GM12892 (cell line): ENCODE measurements at places on chromosomes 3 and 15.

GRCh38 chr3:52481819-52482521 is 13.2 kb upstream of the STAB1 start:
- no peak for DNase-seq

DNA sequence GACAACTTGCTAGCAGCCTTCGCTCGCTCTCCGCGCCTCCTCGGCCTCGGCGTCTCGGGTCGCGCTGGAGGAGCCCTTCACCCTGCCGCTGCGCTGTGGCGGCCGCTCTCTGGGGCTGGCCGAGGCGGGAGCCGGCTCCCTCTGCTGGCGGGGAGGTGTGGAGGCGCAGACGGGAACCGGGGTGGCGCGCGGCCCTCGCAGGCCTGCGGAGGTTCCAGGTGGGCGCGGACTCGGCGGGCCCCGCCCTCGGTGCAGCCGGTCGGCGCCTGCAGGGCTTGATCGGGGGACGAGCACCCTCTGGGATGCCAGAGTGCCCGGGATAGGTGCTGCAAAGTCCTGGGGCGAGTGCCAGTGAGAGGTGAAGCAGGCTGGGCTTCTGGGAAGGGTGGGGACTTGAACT is 989.9 kb downstream of the ROBO2 start:
- no peak for DNase-seq

GRCh38 chr3:133330065-133330464 is 69.8 kb upstream of the BFSP2 start:
- DNase-seq: no peak

DNA sequence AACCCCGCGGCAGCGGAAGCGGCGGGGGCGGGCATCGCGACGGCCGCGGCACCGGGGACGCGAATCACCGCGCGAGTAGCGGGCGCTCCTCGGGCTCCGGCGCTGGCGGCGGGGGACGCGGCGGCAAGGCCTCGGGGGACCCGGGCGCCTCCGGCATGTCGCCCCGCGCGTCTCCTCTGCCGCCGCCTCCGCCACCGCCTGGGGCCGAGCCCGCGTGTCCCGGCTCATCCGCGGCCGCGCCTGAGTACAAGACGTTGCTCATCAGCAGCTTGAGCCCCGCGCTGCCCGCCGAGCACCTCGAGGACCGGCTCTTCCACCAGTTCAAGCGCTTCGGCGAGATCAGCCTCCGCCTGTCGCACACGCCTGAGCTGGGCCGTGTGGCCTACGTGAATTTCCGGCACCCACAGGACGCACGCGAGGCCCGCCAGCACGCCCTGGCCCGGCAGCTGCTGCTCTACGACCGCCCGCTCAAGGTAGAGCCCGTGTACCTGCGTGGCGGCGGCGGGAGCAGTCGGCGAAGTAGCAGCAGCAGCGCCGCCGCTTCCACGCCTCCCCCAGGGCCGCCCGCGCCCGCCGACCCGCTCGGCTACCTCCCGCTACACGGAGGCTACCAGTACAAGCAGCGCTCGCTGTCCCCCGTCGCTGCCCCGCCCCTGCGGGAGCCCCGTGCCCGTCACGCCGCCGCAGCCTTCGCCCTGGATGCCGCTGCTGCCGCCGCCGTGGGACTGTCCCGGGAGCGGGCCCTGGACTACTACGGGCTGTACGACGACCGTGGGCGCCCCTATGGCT is 675 bp downstream of the RBM15B start:
- peak; percentile 42 for DNase-seq

GRCh38 chr15:99411234-99411633 is 154.6 kb upstream of the MEF2A start:
- DNase-seq: no peak

DNA sequence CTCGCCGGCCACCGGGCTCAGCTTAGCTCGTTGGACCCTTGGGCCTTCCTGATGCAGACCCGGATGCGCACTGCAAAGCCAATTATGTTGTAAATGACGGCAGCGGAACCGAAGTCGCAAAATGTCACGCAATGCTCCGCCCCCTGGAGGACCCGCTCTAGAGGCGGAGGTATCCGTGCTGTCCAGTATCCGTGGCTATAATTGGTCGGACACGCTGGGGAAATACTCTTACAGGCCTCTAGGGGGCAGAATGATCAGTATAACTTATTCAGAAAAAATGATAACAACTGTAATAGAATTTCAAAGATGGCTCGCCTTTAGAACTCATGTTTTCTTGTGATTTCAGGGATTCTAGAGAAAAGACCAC is at the start of gene PRR23B:
TSS of gene PRR23B (minus strand) at position 59 of the 367 bp plus-strand sequence. CDS start 265 bp downstream, outside the sequence.
- DNase-seq: no peak

- DNase-seq: no peak
These were observed 61.9 kb downstream of the ATP2B2 start for GRCh38 chr3:10443272-10444109.

DNA sequence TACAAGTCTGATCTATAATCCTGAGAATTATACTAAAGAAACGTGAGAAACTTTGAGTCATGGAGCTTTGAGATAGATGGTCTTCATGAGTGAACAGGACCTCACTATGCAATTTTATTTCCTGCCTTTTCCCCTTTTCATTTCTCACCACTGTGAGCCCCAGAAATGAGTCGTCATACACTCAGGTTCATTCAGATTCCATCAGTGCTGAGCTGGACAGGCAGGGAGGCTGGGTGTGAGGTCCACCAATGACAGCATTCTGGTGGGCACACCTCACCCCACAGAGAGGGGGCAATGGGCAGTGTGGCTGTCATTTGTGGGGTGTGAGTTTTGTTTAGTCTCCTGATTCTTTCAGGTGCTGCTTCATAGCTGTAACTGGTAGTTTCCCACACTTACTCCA is 16.9 kb downstream of the TIGIT start:
- DNase-seq: no peak

DNA sequence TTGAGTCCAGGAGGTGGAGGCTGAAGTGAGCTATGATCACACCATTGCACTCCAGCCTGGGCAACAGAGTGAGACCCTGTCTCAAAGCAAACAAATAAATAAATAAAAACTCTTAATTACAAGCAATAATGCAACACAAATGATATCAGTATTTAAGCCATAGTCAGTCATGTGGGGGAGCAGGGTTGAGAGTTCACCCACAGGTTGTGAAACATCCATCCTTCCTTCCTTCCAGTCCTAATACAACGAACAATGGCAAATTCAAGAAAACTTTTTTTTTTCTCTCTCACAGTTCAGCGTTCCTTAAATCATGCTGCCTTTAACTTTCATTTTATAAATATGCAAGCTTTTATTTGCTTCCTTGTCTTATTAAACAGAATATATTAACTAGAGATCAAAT is 24.1 kb downstream of the ZNF592 start:
- DNase-seq: no peak

DNA sequence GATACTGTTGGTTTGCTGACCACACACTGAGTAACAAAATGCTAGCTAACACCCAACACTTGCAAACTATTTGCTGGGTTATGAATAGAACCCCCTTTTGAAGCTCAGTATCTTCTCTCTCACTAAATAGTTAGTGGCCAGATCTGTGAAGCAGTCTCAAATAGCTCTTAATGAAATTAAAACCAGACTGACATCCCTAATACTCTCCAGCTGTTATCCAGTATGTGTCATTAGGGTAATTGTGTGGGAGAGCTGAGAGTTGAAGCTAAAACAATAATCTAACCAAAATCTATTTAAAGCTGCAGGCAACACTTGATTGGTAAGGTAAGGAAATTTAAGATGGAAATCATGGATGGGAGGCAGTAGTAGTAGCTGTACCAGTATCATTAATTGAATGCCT is 110.4 kb upstream of the RORA start:
- DNase-seq: no peak

DNA sequence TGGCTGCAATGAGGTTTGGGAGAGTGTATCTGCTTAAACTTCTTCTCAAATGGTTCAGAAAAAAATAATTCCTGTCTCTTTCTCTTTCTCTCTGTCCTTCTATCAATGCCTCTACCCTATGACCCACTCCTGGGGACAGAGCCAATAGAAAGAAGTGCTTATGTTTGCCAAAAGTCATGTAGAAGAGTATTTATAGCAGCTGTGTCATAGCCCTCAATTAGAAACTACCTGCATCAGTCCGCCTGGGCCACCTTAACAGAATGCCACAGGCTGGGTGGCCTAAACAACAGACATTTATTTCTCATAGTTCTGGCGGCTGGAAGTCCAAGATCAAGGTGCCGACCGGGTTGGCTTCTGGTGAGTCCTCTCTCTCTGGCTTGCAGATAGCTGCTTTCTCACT is 92.5 kb downstream of the HMG20A start:
- no peak for DNase-seq

GRCh38 chr3:70360979-70361760 is 48.7 kb upstream of the MDFIC2 start:
- no peak for DNase-seq

- no peak for DNase-seq
These were observed 325.5 kb downstream of the SI start for GRCh38 chr3:164752812-164753211.

DNA sequence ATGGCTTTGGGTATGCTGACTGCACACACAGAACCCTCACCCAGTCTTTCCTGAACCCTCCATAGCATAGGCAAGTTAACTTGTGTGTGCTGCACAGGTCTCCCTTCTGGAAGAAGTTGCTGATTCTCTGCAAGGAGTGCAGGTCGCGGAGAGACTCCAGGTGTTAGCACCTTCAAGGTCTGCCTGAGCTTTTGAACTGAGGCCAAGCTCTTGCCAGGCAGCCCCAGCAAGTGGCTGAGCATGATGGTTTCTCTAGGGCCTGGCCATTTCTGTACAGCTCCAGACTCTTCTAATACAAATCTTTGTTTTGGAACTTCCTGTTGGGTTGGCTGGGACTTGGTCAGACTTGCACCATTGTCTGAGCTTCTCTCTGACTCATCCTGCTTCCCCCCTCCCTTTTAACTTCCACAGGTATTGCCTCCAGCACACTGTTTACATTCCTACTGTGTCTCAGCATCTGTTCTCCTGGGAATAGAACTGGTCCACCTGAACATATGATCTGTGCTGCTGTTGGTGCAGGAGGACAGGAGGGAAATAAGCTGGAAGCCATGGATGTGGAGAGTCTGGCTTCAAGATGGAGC is 53.3 kb downstream of the KY start:
- no peak for DNase-seq

DNA sequence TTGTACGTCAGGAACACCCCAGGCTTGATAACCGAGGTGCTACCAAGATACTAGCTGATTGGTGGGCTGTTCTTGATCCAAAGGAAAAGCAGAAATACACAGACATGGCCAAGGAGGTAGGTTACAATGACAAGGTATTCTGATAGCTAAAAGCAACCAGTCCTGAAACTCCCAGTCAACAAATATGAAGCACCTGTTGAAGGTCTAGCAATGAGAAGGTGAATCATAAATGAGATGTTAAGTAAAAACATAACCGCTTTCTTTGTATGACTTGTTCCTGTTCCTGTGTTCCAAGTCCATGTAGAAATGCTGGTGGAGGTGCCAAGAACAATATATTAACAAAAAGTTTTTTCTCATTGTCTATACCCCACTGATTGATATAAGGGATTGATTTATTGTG is 194.0 kb downstream of the BBX start:
- no peak for DNase-seq

GRCh38 chr3:172541945-172542488 is 18.8 kb upstream of the TNFSF10 start:
- no peak for DNase-seq

GRCh38 chr3:42704136-42704841 is 1.7 kb upstream of the HHATL start:
- no peak for DNase-seq

GRCh38 chr3:42582474-42583070 is 805 bp upstream of the SEC22C start:
- no peak for DNase-seq

DNA sequence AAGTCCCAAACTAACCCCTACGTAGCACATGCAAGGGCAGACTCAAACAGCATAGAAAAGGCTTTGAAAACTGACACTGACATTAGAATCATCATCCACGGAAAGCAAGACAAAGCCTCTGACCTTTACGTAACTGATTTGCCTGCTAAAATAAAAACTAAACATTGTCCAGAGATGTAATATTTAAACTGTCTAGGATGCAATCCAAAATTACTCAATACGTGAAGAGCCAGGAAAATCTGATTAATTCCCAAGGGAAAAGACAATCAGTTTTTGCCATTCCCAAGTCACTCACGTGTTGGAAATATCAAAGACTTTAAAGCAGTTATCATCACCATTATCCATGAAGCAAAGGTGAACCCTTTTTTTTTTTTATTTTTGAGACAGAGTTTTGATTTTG is 13.3 kb upstream of the IQCF1 start:
- DNase-seq: no peak

DNA sequence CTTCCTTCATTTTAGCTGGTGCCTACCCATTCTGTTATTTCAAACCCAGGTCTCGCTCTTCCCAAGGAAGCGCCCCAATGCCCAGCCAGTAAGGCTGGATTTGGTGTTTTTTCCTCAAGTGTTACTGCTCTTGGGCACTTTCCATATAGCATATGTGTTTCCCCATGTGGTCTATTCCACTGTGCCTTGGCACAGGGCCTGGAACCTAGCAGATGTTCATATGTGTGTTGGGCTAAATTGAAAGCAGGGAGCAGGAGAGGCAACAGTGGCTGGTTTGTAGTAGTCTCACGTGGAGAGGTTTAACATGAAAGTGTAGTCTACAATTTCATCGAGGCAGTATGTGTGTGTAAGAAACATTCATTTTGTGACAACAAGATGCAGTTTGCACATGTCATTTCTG is 48.2 kb upstream of the TEX264 start:
- DNase-seq: no peak

GRCh38 chr3:19917167-19917566 is 16.9 kb downstream of the EFHB start:
- no peak for DNase-seq

DNA sequence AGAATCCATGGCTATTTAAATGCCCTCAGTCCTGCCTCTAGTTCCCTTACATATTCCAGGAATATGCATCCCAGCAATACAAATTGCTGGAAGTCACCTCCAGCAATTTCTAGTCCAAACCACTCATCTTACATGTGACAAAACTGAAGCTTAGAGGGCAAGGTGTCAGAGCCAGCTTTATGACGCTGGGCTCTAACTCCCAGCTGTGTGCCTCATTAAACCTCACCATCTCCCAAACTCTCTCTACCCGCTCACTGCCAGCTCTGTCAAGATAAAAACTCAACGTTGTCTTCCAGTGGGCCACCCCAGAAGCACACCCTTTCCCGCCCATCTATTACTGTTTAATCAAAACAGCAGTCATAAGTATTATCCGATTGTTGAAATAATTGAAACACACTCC is 7.9 kb downstream of the TNIK start:
- DNase-seq: no peak

DNA sequence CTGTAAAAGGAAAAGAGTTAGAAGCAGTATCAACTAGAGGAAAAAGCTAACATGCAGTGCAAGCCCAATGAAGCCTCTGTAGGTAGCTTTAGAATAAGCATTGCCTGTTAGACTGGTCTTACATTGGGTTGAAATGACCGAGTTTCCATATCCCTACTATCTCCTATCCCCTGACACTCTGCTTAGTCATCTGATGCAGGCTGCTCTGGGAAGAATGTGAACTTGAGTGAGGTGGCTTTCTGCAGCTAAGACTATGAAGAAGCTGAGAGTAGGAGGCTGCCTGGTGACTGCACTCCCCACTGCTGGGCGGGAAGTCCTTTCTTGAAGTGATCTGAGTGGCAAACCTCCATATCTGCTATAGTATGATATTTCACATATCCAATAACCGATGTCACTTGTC is 64.7 kb downstream of the OXSM start:
- no peak for DNase-seq

- peak; percentile 56 for DNase-seq
These were observed 66.5 kb upstream of the SH3GL3 start for GRCh38 chr15:83380682-83381081.

GRCh38 chr3:82080261-82080660 is 318.8 kb upstream of the GBE1 start:
- DNase-seq: no peak

- DNase-seq: no peak
These were observed 6.9 kb downstream of the ACVR2B start for GRCh38 chr3:38460377-38461270.

GRCh38 chr3:29554566-29554965 is 273.7 kb downstream of the RBMS3 start:
- DNase-seq: no peak
